ENCODE measurements at places on chromosomes 1 and 21.

- peak; percentile 51 for DNase-seq
Observed at GRCh38 chr1:174243451-174244000, 84.2 kb downstream of the RABGAP1L start.

- DNase-seq: no peak
Observed at GRCh38 chr1:73907051-73907450, 290.9 kb downstream of the LRRIQ3 start.

DNA sequence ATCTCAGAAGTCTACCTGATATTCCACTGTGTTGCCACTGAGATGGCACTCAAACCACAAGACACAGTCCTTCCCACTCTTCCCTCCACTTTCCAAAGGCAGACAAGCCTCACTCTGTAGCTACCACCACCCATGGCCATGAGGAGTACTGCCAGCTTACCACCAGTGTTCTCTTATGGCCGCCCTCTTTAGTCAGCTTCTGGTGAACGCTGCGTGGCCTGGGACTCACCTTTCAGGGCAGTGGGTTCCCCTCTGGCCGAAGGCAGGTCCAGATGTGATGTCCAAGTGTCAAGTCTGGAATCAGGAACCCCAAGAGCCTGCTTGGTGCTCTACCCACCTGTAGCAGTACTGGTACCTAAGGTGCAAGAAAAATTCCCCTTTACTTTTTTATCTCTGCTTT is 580.8 kb downstream of the LRRIQ3 start:
- no peak for DNase-seq

- peak; percentile 2 for DNase-seq
Observed at GRCh38 chr21:14773777-14774345, 227.7 kb upstream of the SAMSN1 start.

- no peak for DNase-seq
Observed at GRCh38 chr1:30153743-30154449, 569.5 kb downstream of the MATN1 start.

GRCh38 chr1:239386453-239387303 is at the start of gene CHRM3:
Gene CHRM3 (plus strand): TSS chr1:239386568. CDS start chr1:239907452, 520,884 bp downstream.
- DNase-seq: peak; percentile 73

GRCh38 chr1:151143986-151144385 is 2.4 kb downstream of the SEMA6C start:
- no peak for DNase-seq

- no peak for DNase-seq
Observed at GRCh38 chr1:161121042-161121650, 3.2 kb downstream of the NIT1 start.

- DNase-seq: peak; percentile 86
Observed at GRCh38 chr1:23555270-23555985, 3.9 kb downstream of the ID3 start.

- DNase-seq: no peak
Observed at GRCh38 chr1:178046591-178047270, 47.2 kb upstream of the RASAL2 start.

GRCh38 chr1:12760256-12760795 is 13.2 kb upstream of the PRAMEF12 start:
- no peak for DNase-seq

DNA sequence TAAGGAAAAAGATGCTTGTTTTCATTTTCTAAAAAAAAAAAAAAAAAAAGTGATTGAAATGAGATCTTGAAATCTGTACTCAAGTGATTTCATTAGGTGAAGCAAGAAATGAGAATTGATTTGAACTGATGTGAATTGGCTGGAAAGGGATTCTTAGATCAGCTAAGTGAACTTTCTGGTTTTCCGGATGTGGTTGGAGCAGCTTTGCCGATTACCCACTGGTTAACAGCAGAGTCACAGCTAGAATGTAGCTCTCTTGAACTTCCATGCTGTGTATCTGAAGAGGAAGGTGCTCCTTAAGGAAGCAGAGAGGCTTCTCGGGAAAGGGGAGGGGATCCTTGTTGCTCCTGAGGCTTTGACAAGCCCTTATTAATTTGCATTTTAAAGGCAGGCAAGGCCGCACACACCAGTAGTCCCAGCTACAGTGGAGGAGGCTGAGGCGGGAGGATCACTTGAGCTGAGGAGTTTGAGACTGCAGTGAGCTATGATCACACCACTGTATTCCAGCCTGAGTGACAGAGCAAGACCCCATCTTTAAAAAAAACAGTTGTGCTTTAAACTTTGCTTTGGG is 28.7 kb upstream of the PWP2 start:
- no peak for DNase-seq

DNA sequence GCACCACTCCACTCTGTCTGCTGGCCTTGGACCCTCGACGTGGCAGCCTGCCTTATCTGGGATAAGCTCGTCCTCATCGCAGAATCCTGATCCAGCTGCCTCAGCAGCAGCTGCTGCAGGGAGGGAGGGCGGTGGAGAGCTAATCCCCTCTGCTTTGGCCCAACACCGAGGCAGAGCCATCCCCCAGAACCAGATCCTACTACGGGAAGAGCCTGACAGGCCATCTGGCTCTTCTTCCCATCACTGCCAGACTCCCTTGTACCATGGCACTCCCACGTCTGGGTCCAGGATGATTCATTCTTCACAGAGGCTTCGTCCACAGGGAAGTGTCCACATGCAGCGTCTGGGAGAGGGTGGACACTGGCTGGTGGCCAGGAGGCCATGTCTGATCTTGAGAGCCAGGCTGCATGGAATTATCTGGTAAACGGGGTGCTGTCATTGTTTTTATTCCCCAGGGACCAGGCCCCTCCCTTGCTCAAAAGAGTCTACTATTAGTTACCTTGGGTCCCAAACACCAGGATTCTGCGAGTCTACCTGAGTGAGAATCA is 14.6 kb upstream of the PKP1 start:
- DNase-seq: peak; percentile 52

- no peak for DNase-seq
Observed at GRCh38 chr1:116857092-116857491, 52.6 kb upstream of the PTGFRN start.

- DNase-seq: no peak
Observed at GRCh38 chr1:65434760-65435159, 14.3 kb downstream of the LEPR start.

Data from astrocyte of the hippocampus (primary cell).